ENCODE measurements at places on chromosomes 2 and 18.

GRCh38 chr18:74142252-74142651 lies 5.4 kb downstream of the FBXO15 start:
- DNase-seq, result peak; percentile 49

GRCh38 chr2:196166876-196167275 lies 4.5 kb downstream of the STK17B start:
- DNase-seq, result peak; percentile 67

DNA sequence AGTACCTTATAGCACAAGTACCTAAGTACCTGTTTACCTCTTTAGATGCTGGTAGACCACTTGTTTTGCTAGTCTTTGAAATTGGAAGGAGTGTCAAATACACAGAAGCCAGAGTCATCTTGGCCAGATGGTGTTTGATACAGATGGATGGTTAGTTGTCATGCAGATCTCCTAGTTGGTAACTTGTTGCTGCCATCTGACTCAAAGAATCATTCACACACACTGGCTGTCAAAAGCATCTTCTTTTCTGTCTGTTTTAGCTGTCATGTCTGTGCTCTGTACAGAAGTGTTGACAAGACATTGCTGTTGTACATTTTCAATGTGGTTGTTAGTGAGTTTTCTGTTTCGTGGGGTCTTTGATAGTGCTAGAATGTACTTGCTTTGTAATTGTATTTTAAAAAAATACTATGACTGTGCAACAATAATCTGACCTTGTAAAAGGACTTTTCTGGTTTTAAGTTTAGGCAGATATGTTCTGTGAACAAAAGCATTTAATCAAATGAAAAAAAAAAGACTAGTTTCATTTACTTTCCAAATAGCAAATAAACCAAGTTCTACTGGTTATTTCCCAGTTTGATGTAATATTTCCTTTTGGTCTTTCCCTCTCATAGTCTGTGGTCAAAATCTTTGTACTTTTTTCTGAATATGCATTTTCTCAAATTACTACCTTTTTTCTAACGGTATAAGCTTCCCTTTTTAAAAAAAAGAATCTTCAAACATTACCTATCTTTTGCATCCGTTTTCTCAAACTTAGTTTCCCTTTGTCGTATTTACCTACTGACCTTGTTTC lies 39.9 kb downstream of the TANK start:
- DNase-seq, result no peak

DNA sequence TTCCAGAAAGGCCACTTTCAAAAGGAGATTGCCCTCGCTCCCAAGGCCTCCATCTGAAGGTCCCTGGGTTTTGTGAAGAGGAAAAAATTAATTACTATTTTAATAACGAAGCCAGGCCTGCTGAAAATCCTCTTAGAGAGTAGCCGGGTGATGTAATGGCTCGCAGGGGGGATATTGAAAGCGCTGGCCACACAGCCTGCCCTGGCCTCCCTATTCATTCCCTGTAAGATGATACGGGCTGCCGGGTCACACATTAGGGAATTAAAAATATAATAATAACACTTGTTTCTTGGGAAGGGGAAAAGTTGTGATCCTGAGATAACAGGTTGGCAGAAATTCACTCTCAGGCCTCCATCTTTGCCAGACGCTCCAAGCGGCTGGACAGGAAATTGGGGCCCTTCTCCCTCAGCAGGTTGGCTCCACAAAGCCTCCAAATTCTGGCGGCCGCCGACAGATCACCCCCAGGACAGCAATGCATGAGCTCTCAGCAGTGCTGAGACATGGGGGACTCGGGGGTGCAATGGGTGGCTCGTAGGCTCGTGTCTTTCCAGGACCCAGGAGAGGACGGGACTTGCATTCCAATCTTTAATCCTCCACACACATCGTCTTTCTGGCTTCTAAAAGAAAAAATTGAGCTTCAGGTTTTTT lies 299.9 kb upstream of the SALL3 start:
- no peak for DNase-seq

DNA sequence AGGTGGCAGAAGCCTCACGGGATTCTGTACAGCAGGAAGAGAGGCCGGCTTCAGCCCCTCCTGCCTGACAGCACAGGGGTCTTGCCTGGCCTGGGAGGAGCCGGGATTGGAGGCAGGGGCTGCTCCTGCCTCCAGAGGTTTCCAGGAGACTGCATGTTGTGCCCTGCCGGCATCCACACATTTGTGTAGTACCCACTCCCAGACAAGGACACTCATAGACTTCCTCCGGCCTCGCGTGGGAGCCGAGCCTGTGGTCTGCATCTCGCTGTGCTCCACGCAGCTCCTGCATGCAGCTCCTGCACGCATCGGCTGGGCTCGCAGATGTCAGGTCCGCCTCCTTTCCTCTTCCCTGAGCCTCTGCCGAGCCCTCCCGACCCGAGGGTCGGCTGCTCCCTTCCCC lies 34.7 kb downstream of the TPO start:
- DNase-seq, result no peak

DNA sequence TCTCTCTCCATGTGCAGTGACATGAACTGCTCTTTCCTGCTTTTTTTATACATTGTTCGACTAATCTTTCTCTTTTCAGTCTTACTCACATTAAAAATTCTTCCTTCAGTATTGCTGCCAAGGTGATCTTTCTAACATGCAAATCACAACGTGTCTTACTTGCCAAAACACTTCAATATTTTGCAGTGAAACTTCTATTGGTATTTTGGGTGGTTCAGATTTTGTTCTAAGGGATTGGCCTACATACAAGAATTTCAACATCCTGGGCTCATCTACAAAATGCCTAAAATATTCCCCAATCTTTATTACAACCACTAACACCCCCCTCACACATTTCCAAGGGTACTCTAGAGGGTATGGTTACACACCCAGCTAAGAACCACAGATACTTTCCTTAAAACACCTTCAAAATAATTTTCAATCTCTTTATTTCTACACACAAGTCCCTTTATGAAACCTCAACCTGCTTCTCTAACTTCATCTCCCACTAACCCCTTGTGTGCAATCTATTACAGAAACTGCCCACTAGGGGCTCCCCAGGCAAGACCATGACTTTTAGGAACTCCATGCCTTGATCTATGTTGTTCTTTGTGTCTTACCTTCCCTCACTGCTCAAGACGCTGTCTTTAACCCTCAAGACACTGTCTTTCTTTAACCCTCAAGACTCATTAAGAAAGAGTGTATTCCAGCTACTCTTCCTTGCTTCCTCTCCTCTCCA lies 50.9 kb downstream of the COL3A1 start:
- peak; percentile 53 for DNase-seq

GRCh38 chr2:26542676-26543505 lies 65.0 kb upstream of the OTOF start:
- DNase-seq, result no peak

- DNase-seq, result no peak
Measured at GRCh38 chr2:29024882-29025430, 43.9 kb downstream of the TOGARAM2 start.

- peak; percentile 44 for DNase-seq
Measured at GRCh38 chr2:26298638-26299393, 47.1 kb upstream of the SELENOI start.

DNA sequence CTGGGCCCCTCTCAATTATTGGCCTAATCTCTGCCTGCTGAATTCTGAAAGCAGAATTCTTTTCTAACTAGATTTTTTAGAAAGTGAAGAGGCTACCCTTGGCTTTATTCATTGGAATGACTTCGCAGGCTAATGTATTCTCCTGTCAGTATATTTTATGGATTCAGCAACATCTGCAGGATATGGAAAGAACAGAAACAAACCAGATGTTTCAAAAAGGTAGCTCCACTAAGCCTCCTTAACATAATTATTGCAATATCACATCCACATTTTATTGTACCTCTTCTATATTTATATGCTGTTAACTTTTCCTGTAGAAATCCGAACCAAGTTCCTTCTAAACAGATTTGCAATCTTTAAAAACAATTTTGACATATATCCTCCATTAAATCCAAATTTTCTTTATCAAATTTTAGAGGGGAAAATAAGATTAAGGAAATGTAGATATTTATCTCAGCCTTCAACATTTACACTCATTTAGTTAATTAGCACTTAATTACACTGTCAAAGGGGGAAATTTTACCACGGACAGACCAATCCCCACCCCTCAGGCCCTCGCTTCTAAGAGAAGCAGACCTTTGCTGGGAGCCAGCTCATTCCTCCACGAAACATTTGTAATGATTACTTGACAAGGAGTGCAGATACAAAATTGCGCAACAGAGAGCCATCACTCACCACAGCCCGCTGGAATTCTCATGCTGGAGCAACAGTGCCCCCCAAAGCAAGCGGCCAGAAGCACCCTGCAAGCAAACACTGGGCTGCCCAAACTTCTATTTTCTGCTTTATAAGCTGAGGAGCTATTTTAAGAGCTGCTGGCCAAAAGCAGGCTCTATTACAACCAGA lies 253.4 kb downstream of the ETAA1 start:
- DNase-seq, result peak; percentile 94

DNA sequence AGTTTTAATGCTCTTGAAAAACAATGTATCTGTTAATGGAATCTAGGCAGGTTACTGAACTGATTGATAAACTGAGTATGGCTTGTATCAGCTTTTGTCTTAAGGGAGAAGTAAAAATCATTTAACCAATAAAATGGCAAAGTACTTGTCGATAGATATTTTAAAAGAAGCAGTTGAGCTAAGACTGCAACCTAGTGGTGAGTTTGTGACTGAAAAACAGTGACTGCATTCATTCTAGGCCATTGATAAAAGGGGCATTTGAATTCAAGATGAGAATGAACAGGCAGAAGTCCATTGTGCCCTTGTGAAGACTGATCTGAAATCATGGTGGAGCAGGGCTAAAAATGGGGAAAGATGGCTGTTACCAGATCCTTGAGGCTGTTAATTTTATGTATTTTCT lies 59.4 kb upstream of the MSTN start:
- DNase-seq, result peak; percentile 44

DNA sequence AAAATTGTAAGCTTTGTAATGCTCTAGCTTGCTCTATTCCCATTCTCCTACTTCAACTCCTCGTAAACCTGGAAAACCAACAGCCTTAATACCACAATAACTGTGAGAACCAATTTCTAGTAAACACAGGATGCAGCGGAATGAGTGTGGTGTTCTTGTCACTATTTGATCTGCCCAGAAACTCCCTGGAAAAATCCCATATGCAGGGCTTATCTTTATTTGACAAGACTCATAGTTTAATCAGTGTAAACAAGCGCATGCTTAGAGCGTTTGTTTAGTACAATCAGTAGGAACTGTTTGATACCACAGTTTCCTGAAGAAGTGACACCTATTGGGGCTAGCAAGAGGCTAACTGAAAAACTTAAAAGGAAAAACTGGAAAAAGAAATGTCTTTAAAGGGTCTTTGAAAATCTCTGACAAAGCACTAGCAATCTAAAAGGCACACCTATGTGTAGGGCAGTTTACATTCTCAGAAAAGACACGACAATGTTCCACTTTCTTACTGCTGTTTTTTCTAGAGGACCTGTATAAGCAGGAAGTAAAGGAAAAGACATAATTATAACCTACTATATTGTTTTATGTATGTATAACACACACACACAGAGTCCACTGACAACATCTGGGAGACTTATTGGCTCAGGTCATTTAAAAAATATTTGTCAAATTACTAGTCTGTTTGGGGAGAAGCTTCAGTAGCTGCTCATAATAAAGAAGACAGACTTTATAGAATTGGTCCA lies 241.4 kb upstream of the KLHL14 start:
- DNase-seq, result no peak

DNA sequence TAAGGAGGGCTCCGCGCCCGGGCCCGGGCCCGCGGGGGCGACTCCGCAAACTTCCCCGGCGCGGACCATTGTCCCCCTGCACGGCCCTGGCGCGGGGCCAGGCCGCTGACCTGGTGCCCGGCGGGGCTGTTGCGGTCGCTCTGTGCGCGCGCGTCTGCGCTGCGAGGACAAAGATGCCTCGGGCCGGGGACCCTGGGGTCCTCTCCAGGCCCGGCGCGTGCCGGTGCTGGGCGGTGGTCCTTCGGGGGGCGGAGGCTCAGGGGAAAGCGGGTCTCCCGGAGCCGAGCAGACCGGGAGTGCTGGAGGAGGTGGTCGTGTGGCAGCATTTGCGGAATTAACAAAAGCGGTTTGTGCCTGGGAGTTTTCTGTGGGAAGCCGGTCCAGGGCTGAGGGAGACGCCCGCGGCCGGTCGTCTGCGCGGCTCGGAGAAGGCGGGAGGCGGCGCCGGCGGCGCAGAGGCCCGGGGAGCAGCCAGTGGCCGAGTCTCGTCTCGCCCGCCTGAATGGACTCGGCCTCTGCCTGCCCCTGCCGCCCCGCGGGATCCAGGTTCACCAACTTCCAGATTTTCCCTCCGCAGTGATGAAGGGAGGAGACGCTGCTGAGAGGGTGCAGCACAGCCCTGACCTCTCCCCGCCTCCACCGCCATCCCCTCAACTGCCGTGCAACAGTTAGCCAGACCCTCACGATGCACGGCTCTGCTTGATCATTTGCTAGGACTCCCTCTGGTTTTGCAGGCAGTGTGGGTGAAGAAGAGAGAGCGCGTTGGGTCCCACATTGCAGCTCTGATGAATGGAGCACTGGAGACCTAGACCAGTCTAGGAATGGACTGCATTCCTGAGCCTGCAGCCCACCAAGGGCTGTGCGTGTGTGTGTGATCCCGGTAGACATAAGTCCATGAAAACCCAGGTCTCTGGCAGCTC lies 705 bp downstream of the EFR3B start:
- peak; percentile 13 for DNase-seq

DNA sequence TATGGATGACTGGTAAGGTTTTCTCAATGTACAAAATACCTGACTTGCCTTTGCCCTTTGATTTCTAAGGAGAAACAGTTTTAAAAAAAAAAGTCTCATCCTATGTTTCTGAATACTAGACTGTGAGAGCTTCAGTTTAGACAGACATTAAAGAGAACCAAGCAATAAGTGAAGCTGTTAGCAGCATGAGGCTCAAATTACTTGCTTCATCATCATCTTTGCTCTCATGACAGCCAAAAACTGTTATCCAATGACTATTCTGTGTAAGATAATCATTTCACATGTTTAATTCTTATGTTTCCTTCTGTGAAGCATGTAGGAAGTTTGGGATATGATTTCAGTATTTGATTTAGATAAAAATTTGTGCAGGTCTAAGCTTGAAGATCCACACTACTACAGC lies 129.2 kb downstream of the COMMD1 start:
- no peak for DNase-seq

DNA sequence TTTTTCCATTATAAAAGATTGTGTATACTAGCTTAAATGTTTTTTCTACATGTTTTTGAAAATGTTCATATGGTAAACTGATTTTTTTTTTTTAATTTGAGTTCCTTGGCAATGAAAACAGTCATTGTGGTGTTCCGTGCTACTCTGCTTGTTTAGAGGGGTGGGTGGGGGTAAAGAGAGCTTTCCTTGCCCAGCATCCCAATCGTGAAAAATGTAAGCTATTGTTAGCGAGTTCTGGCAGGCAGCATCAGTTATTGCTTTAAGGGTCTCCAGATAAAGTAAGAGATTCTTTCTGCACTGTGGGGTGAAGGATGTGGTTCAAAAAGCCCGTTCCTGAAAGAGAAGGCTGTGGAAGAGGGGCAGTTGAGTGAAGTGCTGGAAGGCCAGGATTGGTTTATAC lies 118.4 kb downstream of the TANC1 start:
- DNase-seq, result no peak

DNA sequence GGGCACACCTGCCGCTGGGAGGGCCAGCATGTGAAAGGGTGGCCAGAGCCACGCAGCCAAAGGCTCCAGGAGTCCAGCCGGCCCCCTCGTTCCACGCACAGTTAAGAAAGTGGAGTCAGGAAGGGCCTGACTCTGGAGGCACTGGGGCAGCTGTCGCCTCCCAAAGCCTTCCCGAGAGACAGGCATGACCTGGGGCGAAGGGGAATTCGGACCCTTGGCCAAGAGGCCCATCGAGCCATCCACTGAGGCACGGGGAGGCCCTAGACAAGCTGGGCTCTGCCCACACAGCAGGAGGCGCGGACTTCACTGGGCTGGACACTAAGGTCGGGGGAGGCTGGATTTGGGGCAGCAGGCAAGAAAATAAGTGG lies 38.5 kb upstream of the SNED1 start:
- DNase-seq, result no peak

Data from fibroblast of mammary gland (primary cell).